Lung microvascular endothelial cell (primary cell): ENCODE measurements at places on chromosomes 3 and 15.
A peak's percentile ranks its signal among the peaks of the same experiment; 100 is the strongest.

DNA sequence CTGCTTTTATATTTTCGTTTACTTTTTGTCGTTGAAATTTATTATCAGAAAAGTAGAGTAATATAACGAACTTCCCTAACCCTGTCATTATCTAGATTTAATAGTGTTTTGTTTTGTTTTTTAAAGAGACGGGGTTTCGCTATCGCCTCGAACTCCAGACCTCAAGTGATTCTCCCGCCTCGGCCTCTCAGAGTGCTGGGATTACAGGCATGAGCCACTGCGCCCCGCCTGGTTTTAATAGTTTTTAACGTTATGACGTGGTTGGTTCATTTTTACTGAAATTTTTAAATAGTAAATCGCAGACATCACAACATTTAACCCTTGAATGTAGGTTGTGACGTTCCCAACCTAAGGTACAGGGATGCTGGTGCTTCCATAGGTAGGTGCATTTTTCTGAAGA, 1.0 kb downstream of the NGRN start:
- DNase-seq: peak; percentile 53

DNA sequence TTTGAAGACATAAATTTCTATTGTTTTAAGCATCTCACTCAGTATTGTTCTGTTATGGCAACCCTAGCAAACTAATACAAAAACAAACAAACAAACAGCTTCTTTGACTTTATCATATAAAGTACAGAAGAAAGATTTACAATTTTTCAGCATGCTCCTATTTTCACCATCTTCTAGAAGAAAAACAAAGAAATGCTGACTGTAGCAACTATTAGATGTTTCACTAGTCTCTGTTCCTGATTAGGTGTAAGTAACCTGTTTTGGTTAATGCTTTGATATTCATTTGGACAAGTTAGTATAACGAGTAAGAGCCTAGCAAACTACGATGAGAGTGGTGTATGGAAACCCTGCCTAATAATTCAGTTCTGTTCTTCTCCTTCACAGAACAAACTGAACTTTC, 478.5 kb downstream of the NAALADL2 start:
- no peak for DNase-seq

DNA sequence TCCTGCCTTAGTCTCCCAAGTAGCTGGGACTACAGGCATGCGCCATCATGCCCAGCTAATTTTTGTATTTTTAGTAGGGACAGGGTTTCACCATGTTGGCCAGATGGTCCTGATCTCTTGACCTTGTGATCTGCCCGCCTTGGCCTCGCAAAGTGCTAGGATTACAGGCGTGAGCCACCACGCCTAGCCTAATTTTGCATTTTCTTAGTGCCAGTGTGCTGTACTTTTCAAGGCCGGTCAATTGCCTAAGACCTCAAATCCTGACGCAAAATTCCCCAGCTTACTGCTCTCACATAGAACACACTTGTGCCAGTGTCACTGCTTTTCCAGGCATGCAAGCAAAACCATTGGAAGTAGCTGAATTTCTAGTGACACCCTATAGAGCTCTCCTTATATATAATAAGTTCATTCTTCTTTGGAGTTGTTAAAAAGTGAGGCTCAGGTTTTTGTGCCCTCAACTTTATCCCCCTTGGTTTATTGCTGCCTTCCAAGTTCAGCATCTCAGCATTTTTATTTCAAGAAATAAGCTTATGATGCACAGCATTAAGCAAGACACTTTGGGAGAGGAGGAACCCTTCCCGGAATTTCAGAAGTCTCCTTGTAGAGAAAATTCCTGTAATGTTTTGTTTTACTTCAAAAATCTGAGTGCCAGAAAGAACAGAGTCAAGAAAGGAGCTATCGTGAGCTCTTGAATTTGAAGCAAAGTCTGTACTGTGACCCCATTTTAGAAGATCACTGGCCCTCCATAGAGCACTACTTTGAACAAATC, 93.2 kb downstream of the FILIP1L start:
- no peak for DNase-seq

GRCh38 chr15:71191296-71191695, 76.0 kb downstream of the THSD4 start:
- no peak for DNase-seq

DNA sequence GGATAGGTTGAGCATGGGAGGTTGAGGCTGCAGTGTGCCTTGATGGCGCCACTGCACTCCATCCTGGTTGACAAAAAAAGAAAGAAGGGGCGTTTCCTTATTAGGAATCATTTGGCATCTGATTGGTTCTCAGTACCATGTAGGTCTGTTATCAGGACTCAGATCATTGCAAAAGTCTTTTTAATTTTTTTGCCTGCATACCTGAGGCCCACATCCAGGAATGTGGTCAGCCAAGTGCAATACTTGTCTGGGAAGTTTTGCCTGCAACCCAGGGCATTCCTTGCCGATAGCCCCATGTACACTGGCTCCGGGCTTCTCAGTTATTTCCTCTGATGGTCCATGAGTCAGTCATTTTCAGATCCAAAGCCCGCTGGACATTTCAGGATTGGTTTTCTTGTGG, 50.1 kb upstream of the CRTC3 start:
- DNase-seq: no peak

DNA sequence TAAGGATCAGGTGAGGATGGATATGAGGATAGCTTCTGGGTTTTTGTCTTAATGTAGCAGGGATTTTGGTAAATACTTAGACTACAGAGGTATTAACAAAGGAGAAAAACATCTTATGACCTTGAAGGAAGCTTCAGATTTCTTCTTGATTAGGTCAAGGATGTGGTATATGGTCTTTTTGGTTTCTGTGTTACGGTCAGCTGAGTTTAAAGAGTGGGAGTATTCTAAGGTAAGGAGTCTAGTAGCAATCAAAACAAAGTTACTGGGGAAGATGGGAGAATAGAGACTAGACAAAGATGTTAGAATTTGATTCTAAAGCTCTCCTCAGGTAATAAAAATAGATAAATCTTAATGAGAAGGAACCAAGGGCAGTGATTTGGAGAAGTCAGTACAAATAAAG, 6.2 kb downstream of the HMG20A start:
- no peak for DNase-seq

DNA sequence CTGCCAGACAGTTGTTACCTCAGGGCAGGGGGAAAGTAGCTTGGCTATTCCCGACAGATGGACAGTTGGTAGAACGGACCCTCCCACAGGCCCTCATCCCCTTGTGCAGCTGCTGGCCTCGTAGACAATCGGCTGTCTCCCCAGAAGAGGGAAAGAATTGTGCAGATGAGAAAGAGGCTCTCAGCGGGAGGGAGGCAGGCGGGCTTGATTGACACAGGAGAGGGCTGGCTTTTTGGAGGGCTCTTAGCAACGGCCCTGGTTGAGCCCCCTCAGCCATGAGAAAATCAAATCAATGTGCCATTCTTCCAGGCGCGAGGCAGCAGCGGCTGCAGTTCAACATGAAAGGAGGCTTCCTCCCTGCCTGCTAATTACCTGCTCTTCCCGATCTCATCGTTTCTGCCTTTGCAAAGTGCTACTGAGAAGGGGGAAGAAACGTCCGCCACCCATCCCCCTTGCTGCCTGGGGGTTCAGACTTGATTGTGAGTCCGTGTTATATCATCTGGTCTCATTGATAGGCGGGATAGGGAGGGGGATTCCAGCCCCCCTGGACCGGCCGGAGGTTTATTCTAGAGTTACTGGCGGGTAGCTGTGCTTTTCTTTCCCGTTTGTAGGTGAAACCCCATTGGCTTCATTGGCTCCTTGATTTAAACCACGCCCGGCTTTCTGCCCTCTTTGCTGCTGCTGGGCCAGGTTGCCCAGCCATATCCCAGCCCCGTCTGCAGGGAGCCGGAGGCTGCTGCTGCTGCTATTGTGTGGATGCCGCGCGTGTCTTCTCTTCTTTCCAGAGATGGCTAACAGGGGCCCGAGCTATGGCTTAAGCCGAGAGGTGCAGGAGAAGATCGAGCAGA, at the start of gene TAGLN3:
Gene TAGLN3 (plus strand): TSS at position 287 of the 848 bp plus-strand sequence. CDS start 501 bp downstream, at position 788.
- DNase-seq: peak; percentile 8

- DNase-seq: peak; percentile 84
Measured at GRCh38 chr3:129626744-129627349, 20.4 kb upstream of the PLXND1 start.

DNA sequence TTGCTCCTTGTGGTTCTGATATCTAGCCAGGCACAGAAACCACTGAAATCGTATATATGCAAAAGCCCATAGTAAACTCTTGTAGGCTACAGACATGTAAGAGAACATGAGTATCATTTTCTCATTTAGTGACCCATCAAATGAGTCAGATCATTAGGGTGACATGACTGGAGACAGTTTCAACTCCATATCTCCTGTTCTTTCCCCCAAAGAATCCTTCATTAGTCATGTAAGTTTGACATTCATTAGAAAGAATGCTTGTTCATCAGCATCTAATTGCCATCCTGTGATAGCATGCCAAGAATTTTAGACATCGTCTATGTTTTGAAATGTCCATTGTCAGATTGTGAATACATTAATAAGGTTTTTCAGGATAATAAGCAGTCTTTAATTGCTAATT, 264.9 kb upstream of the TPM1 start:
- DNase-seq: no peak
